ENCODE measurements at places on chromosomes 6 and 20.

DNA sequence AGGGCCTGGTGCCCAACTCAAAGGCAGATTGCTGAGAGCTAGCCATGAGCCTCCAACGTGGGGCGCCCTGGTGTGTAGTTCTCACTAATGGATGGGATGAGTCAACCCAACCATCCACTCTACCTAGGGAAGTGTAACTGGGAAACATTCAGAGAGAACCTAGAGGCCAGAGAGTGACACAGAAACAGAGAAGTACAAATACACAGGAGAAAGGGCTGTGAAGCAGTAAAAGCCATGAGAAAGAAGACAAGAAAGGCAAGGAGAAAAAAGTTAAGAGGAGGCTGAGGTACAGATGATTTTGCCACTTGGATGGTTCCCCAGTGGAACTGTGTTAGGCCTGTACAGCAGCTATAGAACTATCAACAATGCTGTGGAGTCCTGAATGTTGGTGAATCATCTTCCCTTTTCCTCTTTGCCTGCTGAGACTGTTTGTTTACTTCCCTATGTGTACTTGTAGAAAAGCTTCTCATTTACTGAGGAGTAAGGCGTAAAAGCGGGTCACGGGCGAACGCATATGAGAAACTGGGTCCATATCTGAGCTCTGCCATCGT, 39.0 kb downstream of the MAN1A1 start:
- DNase-seq: no peak

- DNase-seq: no peak
These were observed 31.4 kb downstream of the NHSL1 start for GRCh38 chr6:138467901-138468300.

DNA sequence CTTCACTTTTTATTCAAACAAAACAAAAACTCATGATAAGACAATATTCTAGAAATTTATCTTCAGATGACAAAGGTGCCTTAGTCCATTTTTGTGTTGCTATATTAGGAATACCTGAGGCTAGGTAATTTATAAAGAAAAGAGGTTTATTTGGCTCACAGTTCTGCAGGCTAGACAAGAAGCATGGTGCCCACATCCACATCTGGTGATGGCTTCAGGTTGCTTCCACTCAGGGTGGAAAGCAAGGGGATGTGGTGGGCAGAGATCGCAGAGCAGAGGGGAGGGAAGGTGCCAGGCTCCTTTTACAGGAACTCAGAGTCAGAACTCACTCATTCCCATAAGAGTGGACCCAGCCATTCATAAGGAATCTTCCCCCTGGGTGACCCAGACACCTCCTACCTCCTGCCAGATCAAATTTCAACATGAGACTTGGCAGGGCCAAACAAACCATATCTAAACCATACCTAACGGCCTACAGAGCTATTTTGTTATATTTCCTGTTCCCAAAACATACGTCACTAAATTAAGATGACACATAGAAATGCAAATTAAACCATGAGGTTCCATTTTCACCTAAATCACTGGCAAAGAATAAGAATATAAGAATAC, 26.4 kb downstream of the ABHD12 start:
- DNase-seq: no peak

GRCh38 chr20:61779176-61779965, 286.3 kb downstream of the TAF4 start:
- no peak for DNase-seq

Measured in activated T-helper 1 cell treated with anti-CD3 and anti-CD28 coated beads, Interleukin-2, amount 50 U/mL, for 16 hours (primary cell).